ENCODE measurements at places on chromosomes 2 and 18.

- no peak for DNase-seq
Observed at GRCh38 chr2:240467149-240467642, 31.7 kb downstream of the GPC1 start.

GRCh38 chr18:12770469-12771219 lies 67.8 kb downstream of the PSMG2 start:
- no peak for DNase-seq

DNA sequence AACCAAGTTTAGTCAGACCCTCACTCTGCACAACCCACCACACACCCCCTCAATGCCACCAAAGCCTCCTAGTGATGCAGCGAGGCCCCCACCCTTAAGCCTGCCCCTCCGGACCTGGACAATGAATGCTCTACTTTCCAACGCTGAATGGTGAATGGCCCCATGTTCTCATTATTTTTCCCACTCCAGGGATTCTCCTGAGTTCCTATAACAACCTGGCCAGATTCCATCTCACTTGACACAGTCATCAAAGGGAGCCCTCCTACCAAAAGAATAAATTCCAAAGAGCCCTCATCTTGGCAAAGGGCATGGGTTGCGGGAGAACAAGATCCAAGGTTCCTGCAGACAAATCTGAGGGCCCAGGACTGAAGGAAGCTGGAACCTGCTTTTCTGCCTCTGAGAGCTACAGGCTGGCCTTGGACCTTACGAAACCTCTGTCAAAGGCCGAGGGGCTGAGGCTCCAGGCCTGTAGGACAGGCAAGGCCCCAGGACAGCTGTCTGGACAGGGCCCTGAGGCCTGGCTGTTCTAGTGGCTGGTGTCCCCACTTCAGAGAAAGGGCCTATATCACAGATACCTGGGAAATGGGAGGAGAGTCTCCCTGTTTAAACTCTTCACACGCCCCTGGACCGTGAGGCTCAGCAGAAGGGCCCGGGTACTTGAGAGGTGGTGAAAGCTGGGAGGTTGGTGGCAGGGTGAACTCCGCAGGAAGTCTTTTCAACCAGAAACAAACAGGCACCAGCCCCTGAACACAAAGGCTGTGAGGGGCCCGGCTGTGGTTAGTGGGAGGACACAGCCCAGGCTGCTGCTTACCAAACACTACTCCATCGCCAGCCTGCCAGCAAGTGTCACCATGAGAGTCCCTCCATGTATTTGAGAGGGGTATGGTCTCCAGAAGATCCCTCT lies 27.3 kb downstream of the SFXN5 start:
- DNase-seq = no peak

DNA sequence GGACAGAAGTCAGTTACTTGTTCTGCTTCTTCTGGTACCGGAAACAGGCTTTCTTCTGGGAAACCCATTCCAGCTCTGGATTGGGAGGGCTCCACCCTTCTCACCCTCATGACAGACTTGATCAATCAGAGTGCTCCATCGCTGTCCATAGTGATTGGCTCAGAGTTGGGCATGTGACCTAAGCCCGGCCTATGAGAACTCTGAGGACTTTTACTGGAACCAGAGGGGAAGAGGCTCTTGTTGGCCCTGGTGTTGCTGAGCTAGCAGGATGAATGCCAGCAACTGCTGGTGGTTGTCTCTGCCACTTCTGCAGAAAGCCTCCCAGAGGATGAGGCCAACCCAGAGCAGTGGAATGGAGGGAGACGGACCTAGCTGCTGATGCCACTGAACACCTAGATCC lies 33.3 kb downstream of the TMEM37 start:
- DNase-seq = no peak

DNA sequence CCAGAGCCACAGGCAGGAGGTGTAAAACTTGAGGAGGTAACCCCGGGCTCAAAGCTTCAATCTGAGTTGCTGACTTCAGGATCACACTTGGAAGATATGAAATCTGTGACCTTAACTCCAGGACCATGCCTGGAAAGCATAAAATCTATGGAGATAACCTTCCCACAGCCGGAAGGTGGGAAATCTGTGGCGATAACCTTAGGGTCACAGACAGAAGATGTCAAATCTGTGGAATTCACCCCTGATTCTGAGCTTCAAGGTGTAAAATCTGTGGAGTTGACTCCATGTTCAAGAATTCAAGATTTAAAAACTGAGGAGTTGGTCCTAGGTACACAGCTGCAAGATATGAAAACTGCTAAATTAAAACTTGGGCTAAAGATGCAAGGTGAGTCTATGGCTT lies 11.6 kb upstream of the ZNF512 start:
- DNase-seq = no peak

GRCh38 chr2:104004821-104005220 lies 849.1 kb upstream of the POU3F3 start:
- no peak for DNase-seq

DNA sequence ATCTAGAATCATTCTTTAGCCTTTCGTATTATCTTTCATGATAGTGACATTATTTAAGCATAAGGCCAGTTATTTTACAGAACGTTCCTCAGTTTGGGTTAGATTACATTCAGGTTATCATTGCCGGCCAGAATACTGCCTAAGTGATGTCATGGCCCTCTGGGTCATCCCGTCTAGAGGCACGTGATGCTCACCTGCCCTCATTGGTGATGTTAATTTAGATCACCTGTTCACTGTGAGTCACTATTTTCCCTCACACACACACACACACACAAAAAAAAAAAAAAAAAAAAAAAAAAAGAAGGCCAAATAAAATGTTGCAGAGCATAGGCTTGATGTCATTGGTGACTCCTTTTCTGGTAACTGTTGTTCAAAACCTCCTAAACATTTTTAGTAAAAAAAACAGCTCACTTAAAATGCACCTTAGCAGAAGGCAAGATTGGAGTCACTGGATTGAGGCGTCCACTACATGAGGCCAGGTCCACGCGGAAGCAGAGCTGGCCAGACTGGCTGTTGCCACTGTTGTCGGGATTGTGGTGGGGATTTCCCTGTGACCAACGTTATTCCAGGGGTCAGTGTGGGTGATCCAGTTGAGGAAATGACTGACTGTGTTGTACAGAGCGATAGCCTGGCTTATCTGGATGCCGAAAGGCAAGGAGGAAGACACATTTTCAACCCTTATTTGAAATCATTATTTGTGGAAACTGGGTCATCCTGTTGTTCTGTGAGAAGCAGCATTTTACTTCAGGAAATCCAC lies 52.1 kb upstream of the CNGA3 start:
- DNase-seq = no peak

- no peak for DNase-seq
Observed at GRCh38 chr2:121830809-121831208, 75.4 kb downstream of the TSN start.

DNA sequence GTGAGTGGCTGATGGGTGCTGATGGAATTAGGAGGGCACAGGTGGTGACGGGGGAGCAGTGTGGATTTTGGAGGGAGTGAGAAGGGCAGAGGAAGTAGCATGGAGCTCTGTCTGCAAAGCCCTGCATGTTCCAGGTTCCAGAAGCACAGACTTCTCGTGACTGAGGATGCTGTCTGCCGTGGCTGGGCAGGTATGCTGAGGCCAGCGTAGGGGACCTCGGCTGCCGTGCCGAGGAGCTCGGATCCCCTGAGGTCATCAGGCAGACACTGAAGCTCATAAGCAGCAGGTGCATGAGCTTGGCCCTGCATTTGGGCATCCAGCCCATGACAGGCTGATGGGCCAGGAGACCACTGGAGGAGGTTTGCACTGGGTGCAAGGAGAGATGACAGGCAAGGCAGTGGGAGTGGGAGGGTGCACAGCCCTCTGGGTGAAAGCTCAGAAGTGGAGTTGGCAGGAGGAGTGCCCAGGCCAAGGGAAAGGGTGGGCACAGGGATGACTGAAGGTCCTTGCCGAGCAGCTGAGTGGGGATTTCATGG lies 215.3 kb downstream of the SH3RF3 start:
- DNase-seq = no peak

DNA sequence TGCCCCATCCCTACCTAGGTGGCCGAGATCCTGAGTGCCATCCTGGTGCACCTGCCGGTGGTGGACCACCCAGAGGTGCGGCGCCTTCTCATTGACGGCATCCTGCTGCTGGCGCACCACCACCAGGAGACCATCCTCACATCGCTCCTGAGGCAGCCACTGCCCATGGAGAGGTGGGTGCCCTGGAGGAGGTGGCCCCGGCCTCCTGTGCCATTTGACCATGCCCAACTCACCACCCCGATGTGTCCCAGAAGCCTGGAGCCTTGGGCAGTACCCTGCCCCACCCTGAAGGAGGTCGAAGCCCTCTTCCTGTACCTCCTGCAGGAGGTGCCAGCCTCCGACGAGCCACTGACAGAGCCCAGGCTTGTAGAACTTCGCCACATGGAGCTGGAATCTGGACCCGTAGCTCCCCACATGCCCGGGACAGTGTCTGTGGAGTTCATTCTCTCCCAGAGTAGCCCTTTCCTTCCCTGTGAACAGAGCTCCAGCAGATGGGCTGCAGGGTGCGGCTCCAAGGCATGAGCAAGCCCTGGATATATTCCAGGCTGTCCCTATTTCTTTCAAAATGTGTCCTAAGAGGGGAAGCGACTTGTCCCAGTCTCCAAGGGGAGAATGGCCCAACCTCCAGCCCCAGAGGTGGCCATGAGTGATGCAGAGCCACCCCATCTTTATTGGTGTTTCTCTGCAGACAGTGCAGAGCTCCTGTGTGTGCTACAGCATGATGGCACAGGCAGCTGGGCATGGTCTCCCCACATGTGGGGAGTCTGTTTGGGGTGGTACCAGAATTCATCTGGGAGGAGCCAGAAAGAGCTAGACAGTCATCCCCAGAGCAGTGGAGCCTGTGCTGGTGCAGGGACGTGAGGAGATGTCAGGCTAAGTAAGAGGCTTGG lies 34.2 kb downstream of the HJURP start:
- DNase-seq = no peak

DNA sequence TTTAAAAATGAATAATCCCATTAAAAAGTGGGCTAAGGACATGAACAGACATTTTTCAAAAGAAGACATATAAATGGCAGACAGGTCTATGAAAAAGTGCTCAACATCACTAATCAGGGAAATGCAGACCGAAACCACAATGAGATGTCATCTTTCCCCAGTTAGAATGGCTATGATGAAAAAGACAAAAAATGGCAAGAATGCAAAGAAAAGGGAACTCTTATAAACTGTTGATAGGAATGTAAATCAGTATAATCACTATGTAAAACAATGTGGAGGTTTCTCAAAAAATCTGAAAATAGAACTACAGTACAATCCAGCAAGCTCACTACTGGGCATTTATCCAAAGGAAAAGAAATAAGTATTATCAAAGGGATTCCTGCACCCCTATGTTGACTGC lies 169.2 kb downstream of the METTL4 start:
- DNase-seq = peak; percentile 20

DNA sequence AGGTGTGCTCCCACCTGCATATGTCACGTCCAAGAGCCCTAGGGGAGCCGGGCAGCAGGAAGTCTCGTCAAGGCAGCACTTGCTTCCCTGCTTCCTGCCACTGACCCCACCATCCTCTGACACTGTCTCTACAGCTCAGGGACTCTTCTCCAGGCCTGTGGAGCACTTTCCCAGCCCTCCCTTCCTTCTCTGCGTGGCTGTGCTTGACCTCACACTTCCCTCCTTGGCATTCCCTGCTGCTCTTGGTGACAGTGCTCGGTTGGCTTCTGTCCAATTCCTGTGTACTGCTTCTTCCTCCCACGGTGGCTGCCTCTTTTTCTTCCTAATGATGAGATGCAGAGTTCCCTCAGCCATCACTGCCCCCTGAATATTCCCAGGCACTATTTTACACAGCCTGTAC lies 2.8 kb downstream of the CIDEA start:
- DNase-seq = no peak

DNA sequence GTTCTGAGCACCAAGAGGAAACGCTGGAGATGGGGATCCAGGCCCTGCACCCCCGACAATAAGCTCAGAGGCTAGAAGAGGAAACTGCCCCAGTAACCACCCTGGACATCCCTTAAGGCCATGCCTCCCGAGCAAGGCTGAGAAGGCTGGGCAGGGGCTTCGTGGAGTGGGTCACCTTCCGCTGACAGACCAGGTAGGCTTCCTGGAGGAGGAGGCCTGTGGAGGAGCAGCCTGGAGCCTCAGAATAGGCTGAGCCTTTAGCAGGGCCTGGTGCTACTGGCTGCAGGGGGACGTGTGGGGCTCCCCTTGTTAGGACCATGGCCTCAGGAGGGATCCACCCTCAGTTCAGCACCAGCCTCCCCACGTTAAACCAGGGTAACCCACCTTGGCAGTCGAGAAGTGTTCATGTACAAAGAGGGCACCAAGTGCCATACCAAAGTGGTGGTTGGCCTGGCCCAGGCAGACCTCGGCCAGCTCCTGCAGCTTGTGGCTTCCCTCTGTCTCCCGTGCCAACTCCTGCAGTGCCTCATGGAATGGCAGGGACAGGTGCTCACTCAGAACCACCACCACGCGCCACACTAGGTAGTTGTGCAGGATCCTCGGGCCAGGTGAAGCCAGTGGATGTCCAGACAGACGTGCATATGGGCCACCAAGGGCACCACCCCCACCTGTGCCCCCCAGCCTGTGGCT lies 28.5 kb upstream of the ALPP start:
- DNase-seq = no peak

DNA sequence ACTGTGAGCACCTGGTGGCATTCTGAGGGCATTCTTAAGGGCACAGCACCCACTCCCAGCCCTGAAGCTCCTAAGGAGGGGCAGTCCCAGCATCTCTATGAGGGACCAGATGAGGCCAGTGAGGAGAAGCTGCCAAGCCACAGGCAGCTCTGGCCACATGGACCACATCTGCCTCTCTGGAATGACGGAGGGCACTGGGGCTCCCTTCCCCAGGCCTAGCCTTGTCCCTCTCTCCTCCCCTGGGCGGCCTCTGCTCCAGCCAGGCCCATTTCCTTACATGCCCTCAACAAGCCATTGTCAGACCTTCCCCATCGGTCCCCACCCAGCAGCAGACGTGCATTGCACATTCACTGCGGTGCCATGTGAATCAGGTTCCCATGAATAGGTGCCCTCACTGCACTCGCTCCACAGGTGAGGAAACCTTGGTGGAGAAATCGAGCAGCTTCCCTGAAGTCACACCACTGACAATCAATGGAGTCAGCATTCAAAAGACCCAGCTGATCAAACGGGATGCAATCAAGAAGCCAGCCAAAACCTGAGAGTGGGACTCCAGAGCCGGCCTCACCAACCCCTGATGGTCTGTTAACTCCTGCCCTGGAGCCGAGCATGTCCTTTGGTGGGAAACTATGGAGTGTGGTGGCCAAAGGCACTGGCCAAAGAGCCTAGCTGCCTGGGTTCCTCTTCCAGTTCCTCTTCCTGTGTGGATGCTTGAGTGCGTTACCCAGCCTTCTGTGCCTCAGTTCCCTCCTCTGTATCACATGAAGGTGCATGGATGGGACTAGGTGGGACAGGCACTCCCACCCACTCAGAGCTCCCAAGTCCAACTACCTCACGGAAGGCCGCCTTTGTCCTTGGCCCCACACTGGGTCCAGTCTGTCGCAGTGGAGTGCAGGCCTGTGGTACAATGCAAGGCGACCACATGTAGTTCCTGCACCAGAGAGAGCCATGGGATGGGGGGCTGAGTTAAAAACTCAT lies 147.3 kb downstream of the ZFP36L2 start:
- DNase-seq = no peak

- DNase-seq = no peak
Observed at GRCh38 chr2:53575721-53576124, 191.9 kb upstream of the CHAC2 start.

- DNase-seq = peak; percentile 76
Observed at GRCh38 chr2:189681903-189682302, 7.4 kb downstream of the ANKAR start.

GRCh38 chr18:33924576-33924975 lies 300.1 kb downstream of the NOL4 start:
- no peak for DNase-seq

- DNase-seq = no peak
Observed at GRCh38 chr2:191526536-191526935, 151.4 kb upstream of the NABP1 start.
